ENCODE measurements at places on chromosomes 4 and X.

DNA sequence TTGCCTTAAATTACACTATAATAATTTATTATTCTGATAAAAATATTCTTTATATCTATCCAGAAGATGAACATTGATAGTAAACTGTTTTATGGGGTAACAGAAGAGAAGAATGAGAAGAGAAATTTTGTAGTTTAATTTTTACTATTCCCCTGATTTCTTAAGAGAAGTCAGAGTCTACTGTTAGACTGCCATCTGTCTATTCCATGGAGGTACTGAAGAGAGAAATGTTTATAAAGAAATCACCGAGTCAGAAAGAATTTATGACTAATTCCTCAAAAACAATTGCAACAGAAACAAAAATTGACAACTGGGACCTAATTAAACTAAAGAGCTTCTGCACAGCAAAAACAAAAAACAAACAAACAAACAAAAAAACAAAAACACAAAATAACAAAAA lies 149.9 kb downstream of the FGF16 start:
- peak; percentile 39 for DNase-seq

DNA sequence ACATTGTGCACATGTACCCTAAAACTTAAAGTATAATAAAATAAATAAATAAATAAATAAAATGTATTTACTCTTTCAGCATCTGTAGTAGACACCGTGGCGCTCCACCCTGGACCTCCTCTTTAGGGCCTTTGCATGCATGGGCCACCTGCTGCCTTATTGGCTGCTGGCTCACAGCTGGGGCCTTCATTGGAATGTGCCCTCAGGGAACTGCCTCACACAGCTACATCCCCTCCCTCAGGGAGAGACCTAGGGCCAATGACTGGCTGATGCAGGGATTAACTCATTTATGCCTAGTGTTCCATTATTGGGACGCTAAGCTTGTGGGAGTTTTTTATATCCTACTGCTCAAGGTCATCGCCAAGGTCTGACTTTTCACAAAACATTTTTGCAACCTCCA lies 302.9 kb upstream of the FTHL17 start:
- DNase-seq: no peak

DNA sequence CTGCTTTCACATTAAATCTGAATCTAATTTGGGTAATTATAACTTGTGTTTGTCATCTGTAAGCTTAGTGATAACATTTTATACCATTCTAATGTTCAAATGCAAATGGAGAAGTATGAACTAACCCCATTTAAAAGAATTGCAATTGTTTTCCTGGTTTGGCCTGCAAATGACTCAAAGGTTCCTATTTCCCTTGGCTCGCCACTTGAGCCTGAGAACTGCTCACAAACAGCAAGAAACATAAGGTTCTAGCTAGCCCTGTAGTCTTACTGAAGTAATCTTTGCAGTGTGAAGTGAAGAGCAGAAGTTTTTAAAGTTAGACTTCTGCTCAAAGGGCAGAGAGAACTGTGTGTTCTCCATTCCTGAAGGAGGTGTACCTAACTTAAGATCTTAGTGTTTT lies 27.2 kb downstream of the UPRT start:
- no peak for DNase-seq

- DNase-seq: peak; percentile 66
Observed at GRCh38 chrX:12791257-12792228, at the start of gene PRPS2. PRPS2 (plus strand) TSS chrX:12791412; CDS start chrX:12791498, 86 bp downstream.

DNA sequence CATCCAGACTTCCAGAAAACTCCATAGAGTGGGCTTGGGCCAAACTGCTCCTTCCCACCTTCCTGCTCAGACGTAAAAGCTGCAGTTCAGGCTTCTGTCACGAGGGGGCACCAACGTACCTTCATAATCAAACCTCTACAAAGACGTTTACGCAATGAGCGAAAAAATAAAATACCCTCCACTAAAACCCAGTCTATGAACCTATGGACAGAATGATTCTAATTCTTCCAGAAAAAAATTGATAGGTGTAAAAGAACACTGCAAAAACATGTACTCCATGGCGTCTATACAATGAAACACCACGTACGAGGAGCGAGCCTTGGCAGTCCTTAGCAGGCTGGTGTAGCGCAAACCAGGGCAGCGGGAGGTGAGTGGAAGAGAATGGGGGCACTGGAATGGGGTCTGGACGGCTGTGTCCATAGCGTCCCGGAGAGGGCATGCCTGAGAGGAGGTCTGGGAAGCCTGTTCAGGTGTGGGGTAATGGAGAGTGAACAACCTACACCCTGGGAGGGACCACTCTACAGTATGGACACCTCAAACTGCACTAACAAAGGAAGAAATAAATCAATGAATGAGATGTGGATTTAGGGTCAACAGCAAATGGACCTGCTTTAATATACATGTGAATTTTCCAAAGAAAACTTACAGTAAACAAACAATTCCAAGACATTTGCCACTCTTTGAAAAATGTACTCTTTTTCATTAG lies 14.4 kb upstream of the RAB40A start:
- peak; percentile 34 for DNase-seq

DNA sequence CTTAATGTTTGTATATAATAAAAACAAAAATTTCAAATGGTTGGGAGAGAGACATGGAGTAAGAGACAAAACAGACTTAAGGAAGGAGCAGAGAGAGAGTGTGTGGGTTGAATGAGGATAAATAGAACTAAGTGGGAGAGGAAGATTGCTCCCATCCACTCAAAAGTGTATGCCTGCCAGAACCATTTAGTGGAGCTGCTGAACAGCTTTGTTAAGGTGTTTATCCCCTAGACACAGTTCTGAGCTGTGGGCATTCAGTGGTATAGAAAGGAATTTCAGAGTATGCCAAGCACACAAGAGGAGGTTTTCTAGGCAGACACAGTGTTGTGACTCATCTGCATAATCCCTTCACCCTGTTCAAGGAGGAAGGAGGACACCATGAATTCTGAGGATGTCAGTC lies 508.6 kb upstream of the EPHA5 start:
- DNase-seq: no peak

DNA sequence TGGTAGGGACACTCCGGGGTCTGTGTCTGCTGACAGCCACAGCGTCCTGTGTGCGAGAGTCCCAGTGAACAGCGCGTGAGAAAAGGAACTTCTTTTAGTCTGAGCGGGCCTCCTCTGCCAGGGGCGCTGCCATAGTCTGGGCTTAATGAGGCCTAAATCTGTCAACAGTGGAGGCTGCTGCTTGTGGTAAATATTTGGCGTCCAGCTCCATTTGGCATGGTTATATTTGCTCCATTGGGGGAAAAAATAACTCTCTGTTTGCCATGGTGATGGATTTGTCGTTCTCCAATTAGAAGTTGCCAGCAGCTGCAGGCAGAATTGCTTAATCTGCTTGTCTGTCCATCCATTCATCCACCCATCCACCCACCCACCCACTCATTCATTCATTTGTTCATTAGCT lies 71.4 kb upstream of the PSAPL1 start:
- DNase-seq: peak; percentile 67

DNA sequence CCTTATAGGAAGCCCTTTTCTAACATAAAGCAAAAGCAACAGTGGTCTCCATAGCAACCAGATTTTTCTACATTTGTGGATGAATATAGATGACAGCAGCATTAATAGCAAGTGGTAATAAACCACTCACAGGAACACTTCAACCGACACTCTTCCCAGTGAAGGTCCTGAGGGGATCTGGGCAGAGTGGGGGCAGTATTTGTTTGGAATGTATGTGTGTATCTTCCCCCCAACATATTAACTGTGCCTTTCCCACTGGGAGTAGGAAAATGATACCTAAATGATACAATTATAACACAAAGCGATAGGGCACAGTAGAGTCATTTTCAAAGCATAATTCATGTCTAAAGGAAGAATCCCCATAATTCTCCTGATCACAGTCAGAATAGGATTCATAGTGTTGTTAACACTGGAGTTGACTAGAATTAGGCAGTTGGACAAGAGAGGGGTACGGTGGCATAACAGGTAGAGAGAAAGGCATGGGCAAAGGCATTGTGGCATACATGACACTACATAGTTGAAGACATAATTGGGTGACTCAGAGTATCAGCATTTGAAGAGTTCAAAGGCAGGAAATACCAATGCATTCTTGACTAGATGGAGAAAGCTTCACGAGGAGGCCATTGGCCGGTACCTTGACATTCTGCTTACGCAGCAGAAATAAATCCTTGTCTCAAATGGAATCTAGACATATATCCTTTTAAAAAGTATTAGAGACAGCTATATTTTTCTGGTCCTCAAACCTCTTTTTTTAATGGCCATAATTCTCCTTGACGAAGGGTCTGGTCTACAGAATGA lies 15.2 kb downstream of the CAPN6 start:
- no peak for DNase-seq

GRCh38 chr4:76823495-76823894 lies 74.4 kb downstream of the SOWAHB start:
- no peak for DNase-seq

DNA sequence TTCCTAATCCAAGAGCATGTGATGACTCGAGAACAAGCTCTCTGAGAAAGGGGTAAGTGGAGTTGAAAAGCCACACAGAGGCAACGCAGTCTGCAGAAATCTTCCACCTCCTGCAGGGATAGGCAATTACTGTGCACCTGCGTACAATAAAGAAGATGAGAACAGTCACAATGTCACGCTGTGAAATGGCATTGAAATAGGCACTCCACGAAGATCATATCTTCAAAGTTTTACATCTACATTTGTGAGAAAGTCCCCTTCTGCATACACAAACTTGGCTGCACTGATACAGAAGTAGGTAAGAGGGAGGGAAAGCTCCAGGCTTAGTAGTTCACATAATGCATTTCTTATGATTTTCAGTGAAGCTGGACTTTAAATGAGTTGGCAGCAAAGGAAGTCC lies 27.1 kb downstream of the DDX60L start:
- no peak for DNase-seq

- no peak for DNase-seq
Observed at GRCh38 chrX:1212532-1212931, at the start of gene CRLF2. CRLF2 (minus strand) TSS chrX:1212649; CDS start chrX:1212634, 15 bp downstream.

DNA sequence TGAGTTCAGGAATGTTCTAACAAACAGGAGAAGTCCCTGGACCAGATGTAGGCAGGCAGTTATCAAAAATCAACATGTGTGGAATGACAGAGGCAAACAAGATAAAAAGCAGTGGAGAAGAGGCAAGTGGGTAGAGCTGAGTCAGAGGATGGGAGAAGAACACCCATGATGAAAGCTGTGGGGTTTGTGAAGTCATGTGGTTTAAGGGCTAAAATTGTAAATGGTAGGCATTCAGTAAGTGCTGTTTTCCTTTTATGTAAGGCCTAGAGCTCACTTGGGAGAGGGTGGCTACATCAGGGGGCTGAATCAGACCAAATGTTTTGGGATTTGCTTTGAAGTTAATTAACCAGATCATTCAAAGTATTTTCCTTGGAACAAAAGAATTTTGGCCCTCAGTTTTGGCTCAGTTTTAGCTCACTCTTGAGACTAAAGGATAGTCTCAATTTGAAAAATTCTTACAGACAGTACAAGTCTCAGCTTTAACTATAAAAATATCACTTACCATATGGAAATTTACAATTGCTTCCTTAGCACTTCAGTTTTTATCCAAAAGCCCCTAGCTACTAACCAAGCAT lies 114.5 kb upstream of the PCDH7 start:
- DNase-seq: no peak

DNA sequence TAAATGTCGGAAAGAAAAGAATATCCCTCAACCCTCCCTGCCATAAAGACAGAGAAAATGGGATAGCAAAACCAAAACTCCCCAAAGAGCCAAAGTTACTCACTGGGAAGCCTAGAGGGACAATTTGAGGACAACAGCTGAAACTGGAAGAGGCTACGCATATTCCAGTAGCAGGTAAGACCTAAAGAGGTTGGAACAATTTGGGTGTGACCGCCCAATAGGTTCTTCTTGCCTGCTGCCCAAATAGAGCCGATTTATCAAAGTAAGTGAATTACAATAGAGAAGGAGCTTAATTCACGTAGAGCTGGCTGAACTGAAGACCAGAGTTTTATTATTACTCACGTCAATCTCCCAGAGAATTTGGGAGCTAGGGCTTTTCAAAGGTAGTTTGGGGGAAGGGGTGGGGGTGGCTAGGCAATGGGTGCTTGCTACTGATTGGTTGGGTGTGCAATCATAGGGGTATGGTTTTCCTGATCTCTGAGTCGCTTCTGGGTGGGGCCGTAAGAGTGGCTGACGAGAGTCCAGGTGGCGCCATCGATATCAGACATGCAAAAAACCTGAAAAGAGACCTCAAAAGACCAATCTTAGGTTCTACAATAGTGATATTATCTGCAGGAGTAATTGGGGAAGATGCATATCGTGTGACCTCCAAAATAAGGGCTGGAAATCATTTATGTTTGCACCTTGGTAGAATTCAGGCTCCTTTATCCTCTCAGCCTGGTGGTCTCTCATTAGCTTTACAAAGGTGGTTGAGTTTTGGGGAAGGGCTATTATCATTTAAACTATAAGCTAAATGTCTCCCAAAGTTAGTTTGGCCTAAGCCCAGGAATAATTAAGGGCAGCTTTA lies 39.0 kb upstream of the SLC7A3 start:
- no peak for DNase-seq

DNA sequence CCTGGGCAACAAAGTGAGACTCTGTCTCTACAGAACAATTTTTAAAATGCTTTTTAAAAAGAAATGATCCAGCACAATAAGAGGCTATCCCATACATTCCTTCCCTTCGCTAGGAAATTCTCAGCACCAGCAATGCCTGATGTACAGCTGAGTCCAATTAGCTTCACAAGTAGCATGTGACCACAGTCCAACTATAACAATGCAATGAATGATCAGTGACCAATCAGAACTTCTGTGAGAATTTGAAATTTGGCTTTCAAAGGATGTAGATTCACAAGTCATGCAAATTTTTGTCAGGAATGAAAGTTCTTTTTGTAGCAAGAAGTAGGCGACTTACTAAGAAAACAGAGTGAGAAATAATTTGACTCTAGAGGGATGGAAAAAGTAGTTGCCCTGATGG lies 278.5 kb upstream of the UGT8 start:
- no peak for DNase-seq

DNA sequence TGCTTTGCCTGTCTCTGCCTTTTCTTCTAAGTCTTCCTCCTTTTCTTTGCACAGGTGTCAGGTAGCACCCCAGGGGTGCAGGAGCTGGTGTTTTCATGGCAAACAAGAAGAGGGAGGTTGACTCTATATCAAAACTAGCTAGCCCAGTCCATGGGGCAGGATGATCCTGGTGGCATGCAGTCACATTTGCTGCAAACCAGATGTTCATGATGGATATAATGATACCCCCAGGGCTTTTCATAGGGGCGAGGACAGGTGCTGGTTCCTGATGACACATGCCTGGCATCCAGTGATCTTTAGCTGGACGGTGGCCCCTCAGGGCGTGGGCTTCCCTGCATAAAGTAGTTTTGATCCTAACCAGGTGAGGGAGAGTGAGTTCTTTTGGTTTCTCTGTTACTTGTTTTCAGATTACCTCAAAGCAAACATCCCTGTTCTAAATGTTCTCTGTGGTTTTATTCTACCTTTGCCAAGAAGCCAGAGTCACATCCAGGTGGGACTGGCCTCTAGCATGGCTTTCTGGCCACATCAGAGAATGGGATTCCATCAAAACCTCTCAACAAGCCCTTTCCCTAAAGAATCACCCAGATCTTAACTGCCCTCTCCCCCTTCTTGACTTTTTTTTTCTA lies 11.2 kb upstream of the UBA6 start:
- DNase-seq: no peak

DNA sequence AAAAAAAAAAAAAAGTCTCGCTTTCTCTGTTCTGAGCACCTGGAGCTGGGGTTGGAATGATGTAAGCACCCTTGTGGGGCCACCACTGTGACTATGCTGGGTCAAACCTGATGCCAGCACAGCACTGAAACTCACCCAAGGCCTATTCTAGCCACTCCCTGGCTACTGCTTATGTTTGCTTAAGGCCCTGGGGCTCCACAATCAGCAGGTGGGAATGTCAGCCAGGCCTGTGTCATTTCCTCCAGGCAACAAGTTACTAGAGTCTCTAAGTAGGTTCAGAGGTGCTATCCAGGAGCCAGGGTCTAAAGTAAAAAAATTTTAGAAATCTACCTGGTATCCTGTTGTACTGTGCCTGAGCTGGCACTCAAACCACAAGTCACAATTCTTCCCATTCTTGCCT lies 1306.8 kb downstream of the STIM2 start:
- DNase-seq: no peak

Data from AG08395 (cell line).